Ecto neural progenitor cell (in vitro differentiated cells): ENCODE measurements at places on chromosomes 5 and 9.
A peak's percentile ranks its signal among the peaks of the same experiment; 100 is the strongest.

DNA sequence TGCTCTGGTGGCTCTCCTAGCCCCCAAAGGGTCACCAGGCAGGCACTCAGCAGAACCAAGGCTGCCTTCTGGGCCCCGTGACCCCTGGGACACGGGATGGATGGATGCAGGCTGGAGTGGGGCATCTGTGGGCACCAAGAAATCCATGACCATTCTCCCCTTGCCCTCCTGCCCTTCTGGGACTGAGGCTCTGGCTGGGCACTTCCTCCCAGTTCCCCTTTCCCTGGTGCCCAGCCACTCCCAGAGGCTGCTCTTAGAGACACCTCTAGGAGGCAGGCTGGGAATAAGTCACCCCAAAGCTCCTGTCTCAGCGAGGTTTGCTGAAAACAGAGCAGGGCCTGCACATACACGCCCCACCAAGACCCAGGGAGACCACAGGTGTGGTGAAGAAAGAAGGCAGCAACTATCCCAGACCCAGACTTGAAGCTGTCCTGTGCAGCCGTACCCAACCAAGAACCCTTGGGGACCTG is 943 bp downstream of the STING1 start:
- DNase-seq = no peak

- no peak for DNase-seq
These were observed 21.9 kb downstream of the MARCHF3 start for GRCh38 chr5:127008300-127008975.

- no peak for DNase-seq
These were observed 72.5 kb downstream of the MACROH2A1 start for GRCh38 chr5:135326296-135327254.

- DNase-seq = no peak
These were observed 19.1 kb downstream of the SLC36A3 start for GRCh38 chr5:151284392-151284967.

GRCh38 chr9:122538757-122539156 is 11.7 kb upstream of the OR1N1 start:
- DNase-seq = no peak

- no peak for DNase-seq
These were observed 49.8 kb downstream of the PRRC1 start for GRCh38 chr5:127567026-127567768.

DNA sequence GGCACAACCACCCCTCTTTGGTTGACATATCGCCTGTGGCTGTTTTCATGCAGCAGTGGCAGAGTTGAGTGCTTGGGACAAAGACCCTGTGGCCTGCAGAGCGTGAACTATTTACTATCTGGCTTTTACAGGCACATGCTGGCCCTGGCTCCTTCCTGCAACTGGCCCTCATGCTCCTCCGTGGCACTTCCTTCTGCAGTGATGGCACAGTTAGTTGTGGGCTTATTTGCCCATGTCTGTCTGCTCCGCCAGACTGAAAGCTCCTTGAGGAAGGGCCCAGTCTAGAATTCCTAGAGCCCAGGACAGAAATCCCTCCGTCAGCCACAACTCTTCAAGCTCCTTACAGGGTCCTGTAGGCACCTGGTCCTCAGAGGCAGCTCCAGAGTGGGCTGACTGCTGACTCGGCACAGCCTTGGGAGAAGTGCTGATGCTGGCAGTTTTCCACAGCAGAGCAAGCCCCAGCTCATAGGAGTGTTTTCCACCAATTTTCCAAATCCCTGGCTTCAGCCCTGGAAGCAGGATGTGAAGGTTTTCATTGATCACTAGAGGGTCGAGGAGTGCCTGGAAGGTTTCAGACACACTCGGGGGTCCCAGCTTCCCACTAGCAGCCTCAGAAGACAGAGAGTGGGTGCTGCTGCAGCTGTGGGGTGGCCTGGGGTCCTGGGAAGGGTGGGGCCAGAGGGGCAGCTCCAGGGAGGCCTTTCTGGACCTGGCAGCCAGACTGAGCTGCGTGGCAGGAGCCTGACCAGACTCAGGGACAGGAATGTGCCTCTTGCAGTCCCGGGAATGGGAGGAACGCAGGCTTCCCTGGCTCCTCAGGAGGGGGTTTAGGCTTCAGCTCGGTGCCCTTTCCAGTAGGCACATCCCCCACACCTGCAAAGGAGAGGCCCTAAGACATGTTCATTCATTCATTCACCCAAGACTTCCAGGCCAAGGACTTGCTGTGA is 56.5 kb upstream of the ANGPTL2 start:
- peak; percentile 41 for DNase-seq

GRCh38 chr5:174140452-174141020 is 95.0 kb downstream of the NSG2 start:
- DNase-seq = no peak
